ENCODE measurements at places on chromosomes 1 and 21. TPM values are rescaled to one million over a fixed set of nuclear protein-coding genes. Genes with fewer than 3 reads are reported as not detected.

AADACL4 gene
- total RNA-seq: not detected

ERO1B gene
- total RNA-seq: 3.6 TPM

FMO1 gene
- total RNA-seq: not detected

PDZK1IP1 gene
- total RNA-seq: 5.6 TPM

RGS16 gene
- total RNA-seq: 0.25 TPM

DCDC2B gene
- not detected for total RNA-seq

OR10Z1 gene
- total RNA-seq: not detected

DCLRE1B gene
- total RNA-seq: 9.5 TPM

NUP133 gene
- total RNA-seq: 22.3 TPM

KRTAP12-2 gene
- total RNA-seq: not detected

FOXO6 gene
- total RNA-seq: 0.62 TPM

RIMS3 gene
- total RNA-seq: 1.2 TPM

EPRS1 gene
- 78.8 TPM for total RNA-seq

LCE3D gene
- 0.60 TPM for total RNA-seq

HAX1 gene
- 95.3 TPM for total RNA-seq

DIO1 gene
- not detected for total RNA-seq

MX1 gene
- total RNA-seq: 1.8 TPM

MAB21L3 gene
- not detected for total RNA-seq

PLA2G2F gene
- total RNA-seq: not detected

ENAH gene
- total RNA-seq: 77.0 TPM

CNTN2 gene
- 0.01 TPM for total RNA-seq

THEMIS2 gene
- 0.74 TPM for total RNA-seq

GPR37L1 gene
- total RNA-seq: 0.19 TPM
